ENCODE measurements at places on chromosomes 4 and X.

DNA sequence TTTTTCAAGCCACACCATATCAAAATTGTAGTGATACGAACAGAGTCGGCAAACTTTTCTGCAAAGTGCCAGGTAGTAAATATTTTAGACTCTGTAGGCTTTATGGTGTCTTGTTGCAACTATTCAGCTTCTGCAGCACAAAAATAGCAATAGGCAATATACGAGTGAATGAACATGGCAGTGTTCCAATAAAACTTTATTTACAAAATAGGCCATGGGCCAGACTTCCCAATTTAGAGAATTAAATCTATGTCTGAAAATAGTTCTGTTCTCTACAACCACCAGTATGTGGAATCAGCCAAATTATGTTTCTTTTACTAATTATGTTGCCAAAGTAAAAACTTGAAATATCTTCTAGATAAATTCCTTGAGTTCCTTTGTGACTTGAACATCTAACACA, 56.5 kb downstream of the NCAPG start:
- DNase-seq, result no peak

DNA sequence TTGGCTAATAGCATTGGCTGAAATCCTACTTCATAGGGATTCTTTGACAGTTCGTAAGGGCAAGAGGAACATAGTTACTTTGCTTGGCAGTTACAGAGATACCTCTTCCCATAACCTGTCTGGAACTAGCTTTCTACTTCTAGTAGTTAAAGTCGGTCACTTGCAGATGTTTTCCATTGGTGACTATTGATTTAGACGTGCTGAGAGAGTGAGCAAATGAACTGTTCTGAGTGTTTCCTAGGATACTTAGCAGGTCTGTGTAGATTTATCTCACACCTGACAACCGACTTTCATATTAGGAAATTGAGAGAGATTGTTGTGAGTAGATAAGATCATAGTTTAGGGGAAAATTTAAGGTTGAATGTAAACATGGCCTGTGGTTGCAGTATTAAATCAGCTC, 116.8 kb downstream of the TSPAN7 start:
- no peak for DNase-seq

- peak; percentile 25 for DNase-seq
These were observed 70.1 kb downstream of the NBDY start for GRCh38 chrX:56798866-56799758.

DNA sequence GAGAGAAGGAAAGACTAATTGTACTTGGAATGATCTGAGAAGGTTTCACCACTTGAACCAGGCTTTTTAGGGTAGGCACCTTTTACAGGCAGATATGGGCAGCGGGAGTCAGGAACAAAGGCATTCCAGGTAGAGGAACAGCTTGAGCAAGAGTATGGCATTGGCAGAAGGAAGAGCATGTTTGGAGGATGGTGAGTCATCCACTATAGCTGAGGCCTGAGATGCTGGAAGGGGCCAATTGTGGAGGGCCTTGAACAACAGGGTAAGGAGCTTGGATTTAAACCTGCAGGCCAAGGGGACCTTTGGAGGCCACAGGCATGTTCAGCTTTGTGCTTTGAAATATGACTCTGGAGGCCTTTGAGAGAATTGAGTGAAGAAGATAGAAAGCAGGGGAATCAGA, 32.2 kb downstream of the PFKFB1 start:
- DNase-seq, result no peak

GRCh38 chr4:38153387-38153760, 193.2 kb downstream of the PTTG2 start:
- no peak for DNase-seq

- DNase-seq, result no peak
These were observed 122.7 kb upstream of the C1GALT1C1 start for GRCh38 chrX:120752431-120753082.

DNA sequence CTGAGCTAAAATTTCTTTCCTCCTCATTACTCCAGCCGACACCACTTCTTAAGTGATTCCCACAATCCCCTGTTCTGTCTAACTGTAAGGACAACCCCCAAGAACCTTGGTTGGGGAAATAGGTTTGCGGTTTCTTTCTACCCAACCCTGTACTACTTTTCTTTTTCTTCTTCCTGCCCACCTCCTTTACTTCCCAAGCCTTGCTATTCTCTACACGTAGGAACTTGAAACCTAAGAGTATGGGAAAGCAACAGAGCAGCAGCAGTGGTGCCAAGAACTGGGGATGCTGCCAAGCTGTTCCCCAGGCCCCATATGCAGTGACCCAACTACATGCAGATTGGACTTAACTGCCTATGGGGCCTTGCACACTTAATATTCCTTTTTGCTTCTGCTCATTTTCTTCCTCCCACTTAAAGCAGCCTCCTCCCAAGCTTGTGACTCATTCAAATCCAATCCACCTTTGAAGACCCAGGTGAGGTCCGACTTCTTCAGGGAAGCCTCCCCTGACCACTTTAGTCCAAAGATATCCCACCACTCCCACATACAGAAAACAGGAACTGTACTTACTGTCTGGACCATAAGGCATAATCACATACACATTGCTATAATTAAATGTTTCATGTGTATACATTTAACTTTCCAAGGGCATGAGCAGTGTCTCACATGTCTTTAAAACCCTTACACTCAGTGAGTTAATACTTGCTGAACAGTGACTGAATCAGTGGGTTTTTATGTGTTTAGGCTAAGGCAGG, 1.7 kb downstream of the FAM120C start:
- DNase-seq, result no peak

GRCh38 chr4:31908261-31908660, 1188.1 kb downstream of the PCDH7 start:
- DNase-seq, result no peak

- no peak for DNase-seq
These were observed 6.9 kb upstream of the PGRMC1 start for GRCh38 chrX:119229253-119229615.

DNA sequence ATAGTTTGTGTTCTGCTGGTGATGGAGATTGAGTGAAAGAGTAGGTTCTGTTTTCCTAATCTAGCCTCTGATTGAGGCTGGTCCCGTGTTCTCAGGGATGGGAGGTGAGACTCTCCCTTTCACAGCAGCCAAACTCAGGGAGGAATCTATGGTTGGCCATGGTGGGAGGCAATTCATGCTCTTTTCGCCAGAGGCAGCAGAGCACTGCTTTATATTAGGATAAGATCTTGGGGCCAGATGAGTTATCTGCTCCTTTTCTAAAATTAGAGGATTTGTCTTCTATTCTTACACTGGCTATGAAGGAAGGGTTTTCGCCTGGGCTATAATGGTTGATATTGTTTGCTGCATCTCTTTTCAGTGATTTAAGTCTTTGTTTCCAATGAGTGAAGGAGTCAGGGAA, 63.9 kb upstream of the NLGN4X start:
- DNase-seq, result no peak

DNA sequence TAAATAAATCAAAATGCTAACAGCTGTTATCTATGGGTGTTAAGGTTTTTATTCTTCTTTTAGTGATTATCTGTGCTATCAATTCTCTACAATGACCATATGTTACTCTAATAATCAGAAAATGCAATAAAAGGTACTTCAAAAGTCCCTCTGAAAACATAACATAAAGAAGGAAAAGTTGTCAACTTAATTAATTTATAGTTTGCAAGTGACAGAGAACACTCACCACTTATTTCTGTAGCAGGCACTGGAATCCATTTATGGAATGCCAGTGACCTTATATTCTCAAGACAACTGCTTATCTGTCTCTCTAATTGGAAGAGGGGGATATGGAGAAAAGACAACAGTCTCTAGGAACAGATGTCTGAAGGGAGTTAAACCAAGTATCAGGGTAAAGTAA, 25.6 kb upstream of the PLS3 start:
- DNase-seq, result no peak

DNA sequence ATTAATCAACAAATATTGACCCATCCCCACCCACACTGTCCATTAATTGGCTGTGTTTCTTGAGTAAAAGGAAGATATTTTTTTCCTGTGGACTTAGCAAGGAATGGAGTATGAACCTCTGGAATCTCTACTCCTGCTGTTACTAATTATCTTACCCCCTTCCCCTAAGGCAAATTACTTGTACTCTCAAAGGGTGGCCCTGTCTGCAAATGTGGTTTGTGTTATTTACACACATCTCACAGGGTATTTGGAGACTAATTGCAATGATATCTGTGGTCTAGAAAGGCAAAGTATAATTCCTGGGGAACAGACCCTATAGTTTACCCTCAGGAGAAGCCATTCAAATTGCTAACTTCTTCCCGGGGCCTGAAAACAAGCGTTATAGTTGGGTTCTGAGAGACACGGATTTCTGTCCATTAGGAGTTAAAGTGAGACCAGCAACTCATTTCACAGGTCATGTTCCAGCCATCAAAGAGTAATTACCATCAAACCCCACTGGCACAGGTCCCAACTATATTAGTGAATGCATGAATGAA, 133.0 kb upstream of the RASGEF1B start:
- no peak for DNase-seq

DNA sequence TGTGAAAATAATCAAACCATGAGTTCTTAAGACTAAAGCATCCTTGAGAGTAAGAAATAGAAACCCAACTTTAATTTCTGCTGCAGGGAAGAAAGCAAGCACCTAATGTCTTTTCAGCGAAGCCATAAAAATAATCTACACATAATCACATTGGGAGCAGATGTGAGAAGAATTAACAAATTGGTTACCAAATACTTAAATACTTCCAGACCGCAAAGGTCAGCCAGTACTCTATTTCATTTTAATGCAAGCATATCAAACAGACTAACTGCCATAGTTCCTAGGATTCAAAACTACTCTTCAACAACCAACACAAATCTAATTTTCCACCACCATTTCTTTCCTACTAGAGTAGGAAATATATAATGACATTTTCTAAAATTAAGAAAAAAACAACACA, 144.8 kb upstream of the SLIT2 start:
- no peak for DNase-seq

DNA sequence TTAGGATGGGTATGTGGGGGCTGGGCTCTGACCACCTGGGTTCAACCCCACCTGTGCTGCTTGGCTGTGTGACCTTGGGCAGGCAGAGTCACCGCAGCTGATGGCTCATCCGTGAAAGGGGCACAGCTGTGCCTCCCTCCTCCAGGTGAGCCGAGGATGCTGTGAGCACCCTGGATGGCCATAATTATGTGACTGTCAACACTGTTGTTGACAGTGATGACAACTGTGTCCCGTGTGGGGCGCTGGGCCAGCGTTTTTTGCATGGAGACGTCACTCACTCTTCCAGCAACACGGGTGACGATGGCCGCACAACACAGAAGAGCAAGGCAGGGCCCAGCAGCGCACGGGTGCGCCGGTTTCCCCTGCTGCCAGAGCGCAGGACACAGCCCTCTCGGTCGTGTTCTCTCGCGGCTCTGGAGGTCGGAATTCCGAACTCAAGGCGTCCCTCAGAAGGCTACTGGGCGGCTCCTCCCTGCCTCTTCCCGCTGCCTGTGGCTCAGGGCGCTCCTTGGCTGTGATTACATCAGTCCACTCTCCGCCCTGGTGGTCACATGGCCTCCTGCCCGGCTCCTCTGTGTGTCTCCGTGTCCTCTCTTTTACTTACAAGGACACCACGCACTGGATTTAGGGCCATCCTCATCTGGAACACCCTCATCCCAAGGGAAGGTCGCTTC, 1.3 kb downstream of the SH3TC1 start:
- peak; percentile 19 for DNase-seq

DNA sequence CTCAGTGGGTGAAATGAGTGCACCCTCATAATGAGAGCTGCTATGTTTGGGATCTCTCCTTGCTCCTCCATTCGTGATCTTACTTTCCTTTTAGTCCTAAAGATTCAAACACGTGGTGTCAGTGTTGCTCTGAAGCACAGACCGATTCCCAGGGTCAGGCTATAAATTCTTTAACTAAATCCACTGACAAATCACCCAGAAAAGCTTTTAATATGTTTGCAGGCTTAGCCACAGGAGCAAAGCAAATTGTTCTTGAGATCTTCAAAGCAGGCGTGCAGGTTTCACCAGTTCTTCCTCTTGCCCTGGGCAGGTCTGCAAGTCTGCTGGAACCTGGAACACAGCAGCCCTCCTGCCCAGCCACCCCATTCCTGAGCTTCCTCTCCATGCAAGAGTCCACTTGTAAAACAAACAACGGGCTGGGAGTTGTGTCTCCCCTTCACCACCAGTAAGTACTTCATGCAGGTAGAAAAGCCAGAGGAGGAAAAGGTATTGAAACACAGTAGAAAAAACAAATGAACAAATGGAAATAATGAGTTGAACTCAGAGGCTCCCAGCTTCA, 70.1 kb upstream of the ENPP6 start:
- no peak for DNase-seq

GRCh38 chr4:47863486-47863885, 25.6 kb upstream of the CORIN start:
- no peak for DNase-seq

DNA sequence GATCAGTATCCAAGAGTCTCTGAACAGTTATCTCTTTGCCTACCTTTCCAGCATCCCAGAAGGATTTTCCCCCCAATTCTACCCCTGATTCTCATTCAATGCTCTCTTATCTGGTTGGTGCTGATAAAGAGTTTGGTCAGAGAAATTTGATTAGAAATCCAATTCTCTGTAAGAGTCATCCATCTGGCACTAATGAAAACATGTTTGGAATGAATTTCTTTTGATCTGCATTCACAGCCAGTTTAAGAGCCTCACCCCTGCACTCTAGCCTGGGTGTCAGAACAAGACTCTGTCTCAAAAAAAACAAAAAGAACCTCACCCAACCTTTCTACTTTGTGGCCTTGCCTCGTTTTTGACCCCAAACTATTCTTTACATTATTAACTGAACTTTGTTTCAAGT, 122.1 kb downstream of the MANBA start:
- DNase-seq, result no peak

- no peak for DNase-seq
These were observed 102.4 kb downstream of the SLIT2 start for GRCh38 chr4:20354120-20354519.

- no peak for DNase-seq
These were observed 35.6 kb downstream of the PAK3 start for GRCh38 chrX:111131572-111131971.

DNA sequence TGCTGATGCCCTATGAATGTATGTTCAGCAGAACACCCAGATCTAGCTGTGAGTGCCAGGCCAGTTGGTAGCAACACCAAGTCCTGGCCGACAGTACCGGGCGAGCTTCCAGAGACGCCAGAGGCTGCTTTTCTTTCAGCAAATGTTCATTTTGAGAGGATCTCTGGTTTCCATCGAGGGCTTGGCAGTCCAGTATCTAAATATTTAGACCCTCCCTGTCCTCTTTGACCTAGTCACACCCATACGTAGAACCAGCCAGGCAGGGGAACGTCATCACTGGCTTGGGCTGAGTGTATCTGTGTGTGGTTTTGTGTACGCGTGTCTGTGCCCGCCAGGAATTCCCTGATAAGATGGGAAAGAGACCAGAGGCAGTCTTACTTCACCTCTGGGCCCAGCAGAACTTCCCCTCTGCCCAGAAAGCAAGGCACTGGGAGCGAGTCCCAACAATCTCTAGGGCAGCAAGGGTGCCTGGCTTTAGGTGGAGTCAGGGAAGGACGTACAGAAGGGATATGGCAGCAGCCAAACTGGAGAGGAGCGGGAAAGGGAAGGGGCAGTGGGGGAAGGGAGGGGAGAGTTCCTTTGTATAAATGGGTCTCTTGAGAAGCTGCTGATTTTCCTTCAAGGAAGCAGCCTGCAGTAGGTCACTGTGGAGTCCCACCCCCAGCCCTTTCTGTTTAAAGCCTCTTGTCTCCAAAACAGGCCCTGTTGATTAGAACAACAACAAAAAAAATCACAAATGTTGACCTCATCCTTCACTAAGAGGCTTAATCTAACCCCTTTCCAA, 15.0 kb upstream of the ELF4 start:
- no peak for DNase-seq
